NCI-H1694 (cell line): ENCODE measurements at places on chromosomes 13 and 19.
A peak's percentile ranks its signal among the peaks of the same experiment; 100 is the strongest.

- no peak for DNase-seq
Measured at GRCh38 chr13:21576426-21576825, 27.5 kb downstream of the MICU2 start.

GRCh38 chr13:97300871-97301270, 78.7 kb downstream of the MBNL2 start:
- DNase-seq = peak; percentile 7

DNA sequence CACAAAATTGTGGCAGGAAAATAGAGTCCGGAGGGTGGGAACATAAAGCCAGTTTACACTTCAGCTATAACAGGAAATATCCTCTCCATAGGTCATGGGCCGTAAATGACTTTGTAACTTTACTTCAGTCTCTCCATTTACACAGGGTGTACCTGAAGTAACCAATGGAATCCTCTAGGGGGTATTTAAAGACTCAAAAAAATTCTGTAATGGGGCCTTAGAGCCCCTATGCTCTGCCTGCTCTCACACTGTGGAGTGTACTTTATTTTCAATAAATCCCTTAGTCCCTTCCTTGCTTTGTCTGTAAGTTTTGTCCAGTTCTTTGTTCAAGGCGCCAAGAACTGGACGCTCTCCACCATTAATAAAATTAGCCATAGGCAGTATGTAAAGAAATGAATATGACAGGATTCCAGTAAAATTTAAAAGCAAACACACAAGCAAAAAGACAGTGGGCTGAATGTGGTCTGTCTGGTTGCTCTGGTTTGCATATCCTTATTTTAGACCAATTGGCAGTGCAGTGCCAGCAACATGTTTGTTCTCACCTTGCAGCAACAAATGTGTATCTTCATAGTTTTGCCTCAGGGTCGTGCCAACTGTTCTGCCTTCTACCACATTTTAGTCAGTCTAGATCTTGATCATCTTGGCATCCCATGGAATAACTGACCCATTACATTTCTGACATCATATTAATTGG, 801.5 kb upstream of the SPRY2 start:
- no peak for DNase-seq

DNA sequence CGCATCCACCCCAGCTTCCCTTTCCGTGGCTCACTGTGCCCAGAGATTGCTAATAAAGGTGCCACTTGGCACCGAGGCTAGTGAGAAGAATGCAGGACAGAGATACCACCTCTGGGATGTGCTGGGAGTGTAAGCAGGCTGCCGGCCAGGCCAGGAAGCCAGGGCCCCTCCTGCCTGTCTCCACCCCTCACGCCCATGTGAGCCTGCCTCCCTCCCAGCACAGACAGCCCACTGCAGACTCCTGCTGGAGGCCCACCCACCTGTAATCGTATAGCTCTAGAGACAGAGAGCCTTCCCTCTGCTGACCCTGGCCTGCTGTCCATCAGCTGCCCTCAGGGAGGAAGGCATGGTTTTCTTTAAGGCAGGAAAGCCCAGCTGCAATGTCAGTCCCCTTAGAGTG, 13.9 kb downstream of the VSTM2B start:
- DNase-seq = no peak

- no peak for DNase-seq
Measured at GRCh38 chr13:85266331-85266730, 532.9 kb downstream of the SLITRK6 start.

DNA sequence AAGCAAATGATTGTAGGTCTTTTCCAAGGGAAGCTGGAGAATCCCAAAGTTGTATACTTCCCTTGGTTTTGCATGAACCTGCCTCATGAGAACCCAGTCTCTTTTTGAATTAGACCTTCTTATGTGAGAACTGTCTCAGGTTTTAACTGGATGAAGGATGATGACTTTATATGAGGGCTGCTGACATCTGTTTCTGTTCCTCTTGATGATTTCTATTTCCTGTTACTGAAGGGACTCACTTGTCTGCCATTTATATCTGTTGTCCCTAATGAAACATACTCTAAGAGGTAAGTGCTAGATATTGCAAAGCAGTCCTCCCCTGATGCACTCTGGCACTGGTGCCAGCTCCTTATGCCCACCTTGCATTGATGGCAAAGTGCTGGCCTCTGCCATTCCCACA, 33.6 kb downstream of the ERICH4 start:
- no peak for DNase-seq

DNA sequence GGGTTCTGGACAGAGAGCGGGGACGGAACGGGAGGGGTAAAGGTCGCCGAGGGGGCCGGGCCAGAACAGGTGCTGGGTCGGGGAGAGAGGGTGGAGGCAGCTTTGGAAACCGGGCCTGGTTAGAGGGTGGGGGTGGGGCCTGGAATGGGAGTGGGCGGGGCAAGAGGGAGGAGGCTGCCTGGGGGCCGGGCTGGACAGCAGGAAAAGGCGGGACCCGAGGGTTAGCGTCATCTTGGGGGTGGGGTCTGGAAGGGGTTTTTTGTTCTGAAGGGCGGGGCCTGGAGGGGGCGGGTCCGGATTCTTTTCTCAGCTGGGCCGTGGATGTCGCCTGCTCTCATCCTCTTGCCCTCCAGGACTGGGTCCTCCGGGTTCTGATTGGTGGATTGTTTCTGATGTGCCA, 4.3 kb upstream of the ZNF813 start:
- DNase-seq = no peak

- DNase-seq = no peak
Measured at GRCh38 chr19:54586397-54586796, 7.0 kb upstream of the LILRA1 start.

DNA sequence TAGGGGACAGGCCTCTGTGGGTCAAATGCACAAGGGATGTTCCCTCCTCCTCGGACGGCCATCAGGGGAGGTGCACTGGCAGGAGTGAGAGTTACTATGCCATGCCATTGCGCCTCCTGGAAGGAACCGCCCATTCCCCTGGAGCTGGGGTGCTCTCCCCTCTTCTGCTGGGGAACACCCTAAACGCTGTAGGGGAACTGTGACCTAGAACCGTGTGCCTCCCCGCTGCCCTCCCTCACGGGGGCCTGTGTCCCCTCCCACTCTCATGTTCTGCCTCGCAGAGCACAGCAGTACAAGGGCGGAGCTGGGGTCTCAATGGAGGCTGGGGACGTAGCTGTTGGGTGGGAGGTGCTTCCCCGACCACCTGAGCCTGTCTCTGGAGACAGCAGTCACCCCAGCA, 17.2 kb upstream of the CRTC1 start:
- DNase-seq = no peak

GRCh38 chr19:8115805-8116396, 33.5 kb downstream of the FBN3 start:
- no peak for DNase-seq

DNA sequence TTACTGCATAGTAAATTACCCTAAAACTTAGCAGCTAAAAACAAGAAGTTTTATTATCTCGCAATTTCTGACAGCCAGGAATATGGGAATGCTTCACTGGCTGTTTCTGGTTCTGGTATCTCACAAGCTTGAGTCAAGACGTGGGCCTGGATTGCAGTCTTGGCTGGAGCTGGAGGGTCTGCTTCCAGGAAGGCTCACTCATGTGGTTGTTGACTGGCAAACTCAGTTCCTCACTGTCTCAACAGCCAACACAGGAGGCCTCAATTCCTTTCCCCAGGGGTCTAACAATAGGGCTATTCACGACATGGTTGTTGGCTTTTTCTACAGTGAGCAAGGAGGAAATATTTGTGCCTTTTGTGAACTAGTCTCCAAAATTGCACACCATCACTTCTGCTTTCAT, 146.3 kb downstream of the GPC5 start:
- no peak for DNase-seq

DNA sequence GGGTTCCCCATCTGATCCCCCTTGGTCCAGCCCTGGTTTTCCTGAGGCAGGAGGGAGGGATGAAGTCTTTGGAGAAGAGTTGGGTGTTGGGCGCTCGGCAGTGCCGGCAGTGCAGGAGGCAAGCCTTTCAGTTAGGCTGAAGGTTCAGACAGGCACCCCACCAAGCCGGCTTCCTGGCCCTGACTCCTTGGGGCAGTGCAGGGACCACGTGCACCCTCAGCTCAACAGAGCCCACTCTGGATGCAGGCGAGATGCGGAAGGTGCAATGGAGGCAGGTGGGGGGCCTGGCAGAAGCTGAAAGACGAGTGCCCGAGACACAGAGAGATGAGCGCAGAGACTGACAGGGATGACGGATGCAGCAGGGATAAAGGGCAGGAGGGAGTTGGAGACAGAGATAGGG, 11.1 kb downstream of the MAMSTR start:
- DNase-seq = no peak

DNA sequence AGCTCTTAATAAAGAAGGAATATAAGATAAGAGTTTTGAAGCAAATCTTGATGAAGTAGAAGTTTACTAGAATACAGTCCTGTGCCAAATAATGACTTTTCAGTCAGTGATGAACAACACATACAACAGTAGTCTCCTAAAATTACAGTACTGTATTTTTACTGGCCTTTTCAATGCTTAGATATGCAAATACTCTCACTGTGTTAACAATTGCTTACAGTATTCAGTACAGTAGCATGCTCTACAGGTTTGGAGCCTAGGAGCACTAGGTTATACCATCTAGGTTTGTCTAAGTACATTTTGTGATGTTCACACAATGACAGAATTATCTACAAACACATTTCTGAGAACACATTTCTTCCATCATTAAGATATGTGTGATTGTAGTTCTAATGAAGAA, 316.7 kb upstream of the KLHL1 start:
- DNase-seq = no peak

- DNase-seq = no peak
Measured at GRCh38 chr13:107351305-107351704, 783.4 kb upstream of the ARGLU1 start.

GRCh38 chr13:99431927-99432608, 69.2 kb upstream of the TM9SF2 start:
- DNase-seq = no peak

- DNase-seq = no peak
Measured at GRCh38 chr13:63184693-63185092, 1769.0 kb upstream of the PCDH20 start.

GRCh38 chr13:40190641-40191100, 475.8 kb downstream of the FOXO1 start:
- peak; percentile 78 for DNase-seq

- DNase-seq = no peak
Measured at GRCh38 chr13:23856008-23856750, 33.0 kb downstream of the MIPEP start.

DNA sequence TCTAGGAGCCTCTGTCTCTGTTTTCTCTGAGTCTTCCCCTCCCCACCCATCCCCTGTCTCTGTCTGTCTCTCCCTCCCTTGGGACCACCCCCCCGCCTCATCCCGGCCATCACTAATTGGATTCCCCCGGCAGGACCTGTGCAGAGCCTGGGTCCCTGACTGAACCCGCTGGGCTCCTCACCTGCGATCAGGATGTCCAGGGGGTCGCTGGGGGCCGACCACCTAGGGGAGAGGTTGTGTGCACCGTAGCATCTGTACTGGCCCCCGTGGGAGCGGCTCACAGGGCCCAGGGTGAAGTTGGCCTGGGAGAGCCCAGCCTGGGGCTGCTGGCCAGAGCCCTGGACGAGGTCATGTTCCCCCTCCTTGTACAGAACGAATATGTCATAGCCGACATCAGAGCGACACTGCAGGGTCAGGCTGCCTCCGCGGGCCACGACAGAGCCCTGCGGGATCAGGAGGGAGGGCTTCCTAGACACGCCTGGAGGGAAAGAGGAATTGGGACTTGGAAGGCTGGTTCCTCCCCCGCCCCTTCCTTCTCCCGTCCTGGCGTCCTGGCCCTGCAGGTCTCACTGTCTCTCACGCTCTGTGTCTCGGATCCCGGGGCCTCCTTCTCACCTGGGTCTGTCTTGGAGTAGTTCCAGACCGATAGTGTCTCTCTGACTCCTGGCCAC, 1.8 kb downstream of the LILRB5 start:
- DNase-seq = no peak

- DNase-seq = no peak
Measured at GRCh38 chr13:67267136-67267535, 37.0 kb upstream of the PCDH9 start.

GRCh38 chr19:18274219-18274780, at the start of gene IQCN:
Gene IQCN, minus strand, starts transcription at chr19:18274452. Its CDS starts 4,974 bp downstream, at chr19:18269478.
- no peak for DNase-seq

GRCh38 chr13:30346789-30347167, 39.4 kb upstream of the KATNAL1 start:
- DNase-seq = no peak

DNA sequence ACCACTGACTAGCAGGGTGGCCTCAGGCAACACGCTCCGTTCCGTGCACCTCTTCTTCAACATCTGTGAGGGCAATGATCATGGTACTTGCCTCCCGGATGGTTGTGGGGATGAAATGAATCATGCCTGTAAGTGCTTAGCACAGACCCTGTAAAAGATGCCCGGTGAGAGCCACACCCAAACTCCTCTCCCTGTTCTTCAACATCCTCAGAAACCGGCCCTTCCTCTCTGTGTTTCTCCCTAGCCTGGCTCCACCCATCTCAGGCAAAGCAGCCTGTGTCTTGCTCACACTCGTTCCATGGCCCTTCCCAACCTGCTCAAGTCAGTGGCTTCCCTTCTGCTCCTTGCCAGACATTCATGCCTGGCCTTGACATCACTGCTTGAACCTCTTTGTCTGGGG, 5.8 kb upstream of the DMKN start:
- no peak for DNase-seq

- DNase-seq = no peak
Measured at GRCh38 chr19:17091758-17092333, 16.3 kb downstream of the MYO9B start.

GRCh38 chr13:47168066-47168465, 271.2 kb upstream of the HTR2A start:
- no peak for DNase-seq

GRCh38 chr13:79445968-79446645, 34.8 kb upstream of the NDFIP2 start:
- DNase-seq = no peak

DNA sequence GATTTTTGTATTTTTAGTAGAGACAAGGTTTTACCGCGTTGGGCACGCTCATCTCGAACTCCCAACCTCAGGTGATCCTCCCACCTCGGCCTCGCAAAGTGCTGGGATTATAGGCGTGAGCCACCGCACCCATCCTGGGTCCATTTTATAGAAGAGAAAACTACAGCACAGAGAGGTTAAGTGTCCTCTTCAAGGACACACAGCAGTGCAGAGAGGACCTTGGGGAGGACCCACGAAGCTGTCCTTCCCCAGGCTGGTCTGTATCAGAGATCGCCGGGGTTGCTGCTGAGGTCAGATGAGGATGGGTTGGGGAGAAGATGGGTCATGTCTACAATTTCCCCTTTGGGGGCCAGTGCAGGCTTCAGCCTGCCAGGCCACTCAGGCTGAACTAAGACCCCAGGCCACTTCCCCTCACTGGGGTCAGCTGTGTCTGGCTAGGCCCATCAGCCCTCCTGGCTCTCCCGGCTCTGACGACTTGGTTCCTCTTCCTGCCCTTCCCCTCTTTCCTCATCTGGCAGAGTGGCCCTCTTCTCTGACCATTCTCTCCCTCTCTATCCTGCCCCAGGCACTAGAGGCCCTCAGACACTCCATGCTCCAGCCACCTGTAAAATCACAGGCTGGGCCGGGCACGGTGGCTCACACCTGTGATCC, 9.6 kb downstream of the MYO1F start:
- DNase-seq = no peak

- no peak for DNase-seq
Measured at GRCh38 chr13:42153199-42154113, 105.0 kb downstream of the DGKH start.

- peak; percentile 79 for DNase-seq
Measured at GRCh38 chr19:5436106-5436947, 18.9 kb upstream of the ZNRF4 start.

- DNase-seq = no peak
Measured at GRCh38 chr13:79225487-79226232, 180.4 kb downstream of the RBM26 start.

GRCh38 chr13:25688536-25688935, 316.8 kb downstream of the ATP8A2 start:
- no peak for DNase-seq

- no peak for DNase-seq
Measured at GRCh38 chr13:51364404-51365008, 25.0 kb downstream of the SERPINE3 start.
